COR-L47 (cell line): ENCODE measurements at places on chromosomes 2 and 18.

- DNase-seq, result no peak
These were observed 16.7 kb downstream of the CFAP53 start for GRCh38 chr18:50249576-50249975.

DNA sequence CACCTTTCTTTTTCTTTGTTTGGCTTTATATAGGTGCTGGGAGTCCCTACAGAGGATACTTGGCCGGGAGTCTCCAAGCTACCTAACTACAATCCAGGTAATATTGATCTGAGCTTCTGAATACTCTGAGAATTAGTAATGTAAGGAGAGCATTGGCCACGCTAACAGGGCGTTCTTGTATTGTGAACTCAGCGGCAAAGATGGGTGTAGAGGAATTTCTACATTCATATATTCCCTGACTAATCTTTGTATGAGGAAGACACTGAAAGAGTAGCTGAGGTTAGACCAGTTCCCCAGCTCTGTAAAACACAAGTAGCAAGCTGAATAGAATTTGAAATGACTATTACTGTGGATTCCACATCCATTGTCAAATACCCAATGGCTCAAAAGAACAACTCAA is 48.5 kb downstream of the CDK15 start:
- DNase-seq, result no peak

- no peak for DNase-seq
These were observed 820.5 kb upstream of the CELF4 start for GRCh38 chr18:38386146-38386545.

- DNase-seq, result no peak
These were observed 78.4 kb downstream of the INHBB start for GRCh38 chr2:120424274-120424796.

GRCh38 chr2:152560166-152560565 is 157.1 kb downstream of the PRPF40A start:
- DNase-seq, result no peak

DNA sequence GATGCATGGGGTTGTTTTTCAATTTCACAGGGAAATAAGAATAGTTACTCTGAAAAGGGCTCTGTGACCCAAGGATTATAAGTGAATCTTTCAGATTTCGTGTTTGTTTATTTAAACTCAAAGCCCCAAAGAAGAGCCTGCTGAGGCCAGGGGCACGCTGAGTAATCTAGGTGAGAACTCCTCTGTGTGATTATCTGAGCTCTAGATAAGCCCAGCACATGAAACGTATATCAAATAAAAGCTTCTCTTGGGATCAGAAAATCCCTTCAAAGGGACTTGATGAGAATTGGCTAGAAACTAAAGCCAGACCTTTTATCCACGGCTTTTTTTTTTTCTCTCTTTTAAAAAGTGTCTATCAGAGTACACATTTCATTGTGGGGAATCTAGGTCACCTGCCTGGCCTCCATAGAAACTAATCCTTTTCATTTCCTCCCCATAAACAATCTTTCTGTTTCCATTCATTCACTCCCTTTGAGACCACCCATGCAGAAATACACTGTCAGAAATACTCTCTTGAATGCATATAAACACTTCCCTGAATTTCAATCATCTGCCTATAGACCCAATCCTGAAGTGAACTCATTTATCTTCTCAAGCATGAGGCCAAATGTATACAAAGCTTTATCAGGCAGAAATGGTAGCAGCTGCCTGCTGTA is 137.4 kb downstream of the RIT2 start:
- no peak for DNase-seq

DNA sequence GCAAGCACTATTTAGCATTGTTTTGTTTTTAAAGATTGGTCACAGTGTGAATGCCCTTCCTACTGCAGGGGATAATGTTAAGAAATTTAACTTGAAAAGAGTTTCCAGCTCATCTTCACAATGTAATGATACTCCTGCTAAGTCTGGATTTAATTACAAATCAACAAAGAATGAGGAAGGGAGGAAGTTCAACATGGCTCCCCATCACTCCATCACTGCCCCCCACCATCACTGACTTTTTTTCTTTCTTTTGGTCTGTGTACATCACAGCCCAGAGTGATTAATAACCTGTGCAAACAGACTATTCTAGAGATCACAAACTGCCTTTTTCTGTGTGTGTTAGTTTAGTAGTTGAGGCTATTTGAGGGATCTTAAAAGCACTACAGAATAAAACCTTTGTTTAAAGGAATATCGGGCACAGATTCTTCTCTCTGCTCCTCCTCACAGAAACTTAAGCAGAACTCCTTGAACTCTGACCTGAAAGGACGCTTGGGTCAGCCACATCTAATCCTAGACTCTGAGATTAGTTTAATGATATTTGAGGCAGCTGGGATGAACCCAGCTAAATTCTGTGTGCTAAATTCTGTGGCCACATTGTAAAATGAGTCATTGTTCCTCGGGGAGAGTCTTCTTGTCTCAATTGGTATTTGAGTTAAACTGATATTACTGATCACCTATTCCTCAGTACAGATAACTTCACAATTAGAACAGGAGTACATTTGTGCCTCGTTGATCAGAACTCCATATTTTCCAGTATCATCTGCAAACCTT is 47.8 kb downstream of the SATB2 start:
- no peak for DNase-seq

DNA sequence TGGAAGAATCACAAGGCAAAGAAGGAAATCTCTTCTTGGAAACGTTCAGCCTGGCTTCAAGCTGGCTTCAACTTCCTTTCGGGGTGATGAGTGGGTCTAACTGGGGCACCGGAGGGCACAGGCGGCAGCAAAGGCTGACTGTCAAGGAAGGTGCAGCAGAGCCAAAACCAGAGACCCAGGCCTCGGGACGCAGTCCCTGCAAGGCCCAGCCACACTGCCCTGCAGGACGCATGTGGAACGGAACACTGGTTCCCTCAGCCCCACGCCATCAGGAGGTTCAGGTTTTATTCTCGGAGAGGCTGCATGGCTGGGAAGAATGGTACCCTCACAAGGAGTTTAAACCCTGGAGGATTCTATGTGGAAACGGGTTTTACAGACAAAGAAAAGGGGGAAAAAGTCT is 165.5 kb downstream of the HDAC4 start:
- DNase-seq, result no peak

DNA sequence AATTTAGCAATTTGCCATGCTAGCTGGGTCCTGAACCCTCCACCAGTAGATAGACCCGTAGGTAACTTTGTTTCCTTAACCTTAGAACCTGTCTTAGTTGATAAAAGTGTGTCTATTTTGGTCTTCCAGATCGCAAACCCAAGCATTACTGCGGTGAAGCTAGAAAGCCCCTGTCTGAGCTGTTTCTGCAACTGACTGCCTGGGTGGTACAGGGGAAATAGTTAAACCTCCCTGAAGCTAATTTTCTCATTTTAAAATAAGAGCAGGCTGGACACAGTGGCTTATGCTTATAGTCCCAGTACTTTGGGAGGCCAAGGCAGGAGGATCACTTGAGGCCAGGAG is 101.7 kb upstream of the MSH2 start:
- DNase-seq, result no peak

GRCh38 chr18:63951302-63951705 is 2.2 kb downstream of the HMSD start:
- no peak for DNase-seq

GRCh38 chr2:233815861-233816260 is 37.7 kb downstream of the MROH2A start:
- DNase-seq, result no peak

DNA sequence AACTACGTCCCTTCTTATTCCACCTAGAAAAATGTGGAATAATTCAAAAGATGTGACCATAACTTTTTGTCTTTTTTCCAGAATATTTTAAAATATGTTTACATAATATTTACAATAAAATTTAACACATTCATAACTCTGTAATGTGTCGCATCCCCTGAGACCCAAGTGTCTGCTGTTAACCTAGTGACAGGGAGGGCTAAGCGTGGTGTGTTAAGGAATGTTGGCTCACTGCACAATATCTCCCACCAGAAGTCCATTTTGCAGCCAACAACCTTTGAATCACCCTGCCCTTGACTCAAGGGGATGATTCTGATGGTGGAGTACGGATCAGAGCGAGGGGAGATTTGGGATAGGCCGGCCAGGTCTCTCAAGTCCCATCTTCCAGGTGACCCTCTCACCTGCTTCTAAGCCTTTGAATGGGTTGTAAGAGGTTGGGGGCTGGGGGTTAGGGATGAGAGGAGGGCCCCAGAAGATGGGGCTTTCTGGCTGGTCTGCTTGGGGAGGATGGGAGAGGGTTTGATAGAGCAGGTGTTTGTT is 43.3 kb downstream of the SERTAD2 start:
- DNase-seq, result no peak

DNA sequence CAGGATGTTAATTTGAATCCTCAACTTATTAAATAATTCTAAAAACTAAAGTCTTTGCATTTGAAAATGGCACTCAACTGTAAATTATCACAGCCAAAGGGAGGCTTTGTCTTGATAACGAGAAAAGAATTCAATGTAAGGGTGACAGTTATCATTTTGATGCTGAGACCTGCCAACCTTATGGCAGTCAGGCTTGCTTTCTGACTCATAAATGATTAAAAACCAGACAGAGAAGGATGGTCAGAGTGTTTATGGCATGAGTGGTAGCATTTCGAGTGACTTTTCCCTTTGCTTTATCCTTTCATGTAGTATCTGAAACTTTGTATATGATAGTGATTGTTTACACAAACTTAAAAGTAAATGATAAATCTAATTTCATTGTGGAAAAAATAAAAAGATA is 53.9 kb upstream of the EPC2 start:
- no peak for DNase-seq

DNA sequence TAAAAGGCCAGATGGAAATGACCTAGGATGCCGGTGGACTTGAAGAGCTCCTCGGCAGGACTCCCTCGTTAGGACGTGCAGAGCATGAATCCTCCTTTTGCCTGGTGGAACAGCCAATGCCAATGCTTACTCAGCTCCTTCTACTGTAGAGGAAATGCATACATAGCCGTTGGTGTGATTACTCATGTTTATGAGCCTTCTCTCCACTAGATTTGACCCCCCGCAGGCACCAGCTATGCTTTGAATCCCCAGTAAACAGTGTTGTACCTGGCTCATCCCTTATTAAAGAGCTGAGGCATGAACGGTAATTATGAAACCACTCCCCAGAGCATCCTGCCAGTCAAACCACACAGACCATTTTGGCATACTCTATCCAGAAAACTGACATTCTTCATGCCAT is 172.8 kb downstream of the ANTXR1 start:
- peak; percentile 91 for DNase-seq

- no peak for DNase-seq
These were observed 242.2 kb downstream of the CDH20 start for GRCh38 chr18:61575419-61575818.

GRCh38 chr2:65349863-65350262 is 82.5 kb downstream of the SPRED2 start:
- DNase-seq, result peak; percentile 73

- no peak for DNase-seq
These were observed 1403.0 kb upstream of the NXPH2 start for GRCh38 chr2:140183056-140183765.
